Inflammatory macrophage (primary cell): ENCODE measurements at places on chromosomes 12 and 14.
A peak's percentile ranks its signal among the peaks of the same experiment; 100 is the strongest.

DNA sequence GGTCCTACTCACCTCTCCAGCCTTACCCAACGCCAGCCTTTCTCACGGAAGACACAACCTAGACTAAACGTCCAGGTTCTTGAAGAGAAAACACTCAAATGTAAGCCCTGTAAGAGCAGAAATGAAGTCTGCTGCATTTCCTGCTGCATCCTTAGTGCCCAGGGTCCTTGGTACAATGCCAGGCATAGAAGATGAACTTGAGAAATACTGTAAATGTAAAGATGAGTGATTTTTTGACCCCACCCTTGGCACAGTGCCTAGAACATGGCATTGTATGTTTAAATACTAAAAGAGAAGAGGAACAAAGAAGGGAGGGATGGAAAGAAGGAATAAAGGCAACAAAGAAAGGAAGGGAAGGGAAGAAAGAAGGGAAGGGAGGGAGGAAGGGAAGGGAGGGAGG, 514.6 kb downstream of the MED13L start:
- DNase-seq = no peak

DNA sequence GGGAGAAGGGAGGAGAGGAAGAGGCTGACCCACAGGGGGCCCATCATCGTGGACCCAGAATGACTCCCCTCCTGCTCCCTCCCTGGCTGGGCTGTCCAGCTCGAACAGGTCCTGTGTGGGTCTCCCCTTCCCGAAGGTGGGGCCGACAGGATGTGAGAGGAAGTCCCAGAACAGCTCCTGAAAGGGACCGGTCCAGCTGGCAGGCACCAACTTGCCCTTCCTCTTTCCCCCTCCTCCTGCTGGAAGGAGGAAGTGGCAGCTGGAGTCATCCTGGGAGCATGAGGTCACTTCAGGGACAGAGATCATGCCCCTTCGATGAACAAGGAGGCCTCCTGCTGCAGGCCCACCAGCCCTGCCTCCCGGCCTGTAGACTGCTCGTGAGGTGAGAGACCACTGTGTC, 35.0 kb upstream of the BEGAIN start:
- DNase-seq = peak; percentile 76

GRCh38 chr12:114339626-114340025, 66.3 kb downstream of the TBX5 start:
- DNase-seq = no peak

- DNase-seq = no peak
Observed at GRCh38 chr12:5268424-5269210, 163.3 kb upstream of the NTF3 start.

DNA sequence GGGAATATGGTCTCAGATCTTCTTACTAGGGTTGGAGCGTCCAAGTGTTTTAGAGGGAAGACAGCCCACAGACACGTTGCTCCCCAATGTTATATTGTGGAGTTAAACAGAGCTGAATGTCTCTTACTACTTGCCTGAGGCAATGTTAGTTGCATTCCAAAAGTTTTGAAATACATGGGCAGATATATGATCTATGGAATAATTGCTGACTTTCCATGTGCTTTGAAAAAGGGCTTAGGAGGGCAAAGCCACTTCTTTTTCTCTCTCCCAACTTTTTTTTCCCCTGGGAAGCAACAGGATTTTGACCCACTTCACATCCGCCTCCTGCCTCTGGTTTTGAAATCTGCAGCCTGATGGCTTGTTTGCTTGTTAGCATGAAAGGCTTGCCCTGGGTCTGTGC, 33.7 kb upstream of the PAX9 start:
- DNase-seq = no peak
